Purkinje cell (primary cell): ENCODE measurements at places on chromosomes 5 and 9. TPM values are rescaled to one million over a fixed set of nuclear protein-coding genes. Genes with fewer than 3 reads are reported as not detected.

Gene CYLC2
- not detected in 2 replicates for polyA plus RNA-seq

Gene PCDHA5
- 1.5 and 6.3 TPM in 2 replicates for polyA plus RNA-seq

Gene TRIM36
- 35.8 and 42.3 TPM in 2 replicates for polyA plus RNA-seq

Gene UNC5A
- polyA plus RNA-seq = 1.3 TPM in 1 of 2 replicates, not detected in the other

Gene PHF24
- polyA plus RNA-seq = 2.3 and 10.5 TPM in 2 replicates

Gene OBP2B
- not detected in 2 replicates for polyA plus RNA-seq
